Stimulated activated CD4-positive, alpha-beta T cell treated with anti-CD3 and anti-CD28 coated beads, Interleukin-4, amount 100 ng/mL, for 1 hour (primary cell): ENCODE measurements at places on chromosomes 5 and 9.

- DNase-seq: no peak
Observed at GRCh38 chr9:101702257-101702656, 36.2 kb downstream of the GRIN3A start.

GRCh38 chr5:13227513-13227912 is 717.0 kb downstream of the DNAH5 start:
- no peak for DNase-seq

- DNase-seq: no peak
Observed at GRCh38 chr5:98585661-98586310, 187.7 kb upstream of the RGMB start.

GRCh38 chr9:14075218-14075617 is 238.7 kb downstream of the NFIB start:
- DNase-seq: no peak
